ENCODE measurements at places on chromosomes 7 and 10.

- DNase-seq: no peak
These were observed 11.5 kb downstream of the OR6B1 start for GRCh38 chr7:144011458-144012230.

DNA sequence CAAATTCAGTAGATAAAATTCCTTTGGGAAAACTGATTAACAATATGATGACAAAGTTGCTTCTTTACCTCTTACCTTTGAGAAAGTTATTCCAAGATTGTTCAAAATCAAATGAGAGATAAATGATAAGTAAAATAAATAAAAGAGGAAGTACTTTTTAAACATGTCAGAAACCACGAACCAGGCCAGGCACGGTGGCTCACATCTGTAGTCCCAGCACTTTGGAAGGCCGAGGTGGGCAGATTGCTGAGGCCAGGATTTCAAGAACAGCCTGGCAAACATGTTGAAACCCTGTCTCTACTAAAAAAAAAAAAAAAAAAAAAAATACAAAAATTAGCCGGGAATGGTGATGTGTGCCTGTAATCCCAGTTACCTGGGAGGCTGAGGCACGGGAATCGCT lies 296.6 kb downstream of the HGF start:
- no peak for DNase-seq

- no peak for DNase-seq
These were observed 1.3 kb downstream of the LSMEM1 start for GRCh38 chr7:112481833-112482670.

DNA sequence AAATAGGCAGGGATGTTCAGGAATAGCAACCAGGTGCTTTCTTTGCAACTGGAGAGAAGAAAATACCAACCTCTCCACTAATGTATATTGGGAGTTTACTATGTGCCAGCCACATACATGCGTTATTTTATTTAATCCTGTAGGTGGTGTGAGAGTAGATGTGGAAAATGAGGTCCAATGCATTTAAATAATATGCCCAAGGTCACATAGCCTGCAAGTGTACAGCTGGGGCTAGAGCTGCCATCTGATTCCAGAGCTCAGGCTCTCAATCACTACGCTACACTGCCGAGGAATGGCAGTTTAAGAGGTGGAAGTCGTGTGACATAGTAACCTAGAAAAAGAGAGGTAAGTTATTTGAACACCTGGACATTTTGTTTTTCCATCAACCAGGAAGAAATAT lies 277.0 kb downstream of the EXOC4 start:
- no peak for DNase-seq

- no peak for DNase-seq
These were observed 319.4 kb upstream of the FZD8 start for GRCh38 chr10:35961501-35961900.

GRCh38 chr7:149293338-149293737 lies 31.3 kb downstream of the ZNF783 start:
- DNase-seq: no peak

GRCh38 chr10:16966991-16967865 lies 150.0 kb upstream of the RSU1 start:
- DNase-seq: no peak

DNA sequence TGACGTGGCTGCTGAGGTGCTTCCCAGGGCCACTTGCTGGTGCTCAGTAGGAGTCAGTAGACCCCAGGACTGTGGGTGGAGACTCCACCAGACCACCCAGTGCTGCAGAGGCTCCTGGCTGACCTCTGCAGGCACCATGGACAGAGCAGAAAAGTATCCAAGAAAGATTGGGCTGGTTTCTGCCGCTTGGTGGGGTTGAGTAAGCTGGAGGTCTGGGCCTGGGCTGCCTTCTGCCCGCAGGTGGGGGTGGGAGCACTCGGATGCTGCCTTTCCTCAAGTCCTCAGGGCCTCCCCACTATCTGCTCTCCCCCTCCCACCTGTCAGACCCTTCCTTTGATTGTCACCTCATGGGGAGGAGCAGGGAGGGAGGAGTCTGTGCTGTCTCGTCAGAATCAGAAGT lies 91.6 kb downstream of the WDR37 start:
- no peak for DNase-seq

DNA sequence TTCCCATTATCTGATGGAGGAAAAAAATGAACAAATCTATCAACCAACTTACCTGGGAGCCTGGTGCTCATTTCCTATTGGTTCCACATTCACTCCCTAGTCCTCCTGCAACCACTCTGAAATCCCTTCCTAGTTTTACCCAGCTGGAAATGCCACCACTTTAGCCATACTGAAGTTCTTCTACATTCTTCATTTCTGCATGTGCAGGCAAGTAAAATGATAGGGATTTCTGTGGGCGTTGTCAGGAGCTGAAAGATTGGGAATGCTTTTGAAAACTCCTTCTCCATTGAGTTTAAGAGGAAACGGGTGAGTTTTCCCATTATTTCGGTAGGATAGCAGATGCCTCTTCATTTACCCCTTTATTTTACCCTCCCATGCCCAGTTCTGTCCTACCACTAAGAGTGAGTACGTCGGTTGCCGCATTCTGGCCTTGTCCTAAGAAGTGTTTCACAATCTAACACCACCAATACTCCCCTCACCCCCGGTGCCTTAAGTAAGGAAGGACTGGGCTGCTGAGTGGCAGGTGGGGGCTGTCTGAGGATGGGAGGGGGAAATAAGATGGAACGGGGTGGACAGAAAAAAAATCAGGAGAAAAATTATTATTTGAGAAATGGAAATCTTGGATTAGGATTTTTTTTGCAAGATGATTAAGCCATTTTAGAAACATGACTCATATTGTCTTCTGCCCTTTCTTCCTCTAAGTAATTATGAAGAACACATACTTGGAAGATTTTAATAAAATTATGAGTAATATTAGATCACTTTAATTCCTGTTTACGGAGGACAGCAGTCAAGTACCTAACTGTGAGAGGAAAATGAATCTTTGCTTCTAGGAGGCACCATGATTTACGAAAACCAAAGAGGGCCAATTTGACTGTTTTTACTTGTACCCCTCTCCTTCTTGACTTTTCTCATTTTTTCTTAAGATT lies 13.2 kb upstream of the TAS2R60 start:
- no peak for DNase-seq

DNA sequence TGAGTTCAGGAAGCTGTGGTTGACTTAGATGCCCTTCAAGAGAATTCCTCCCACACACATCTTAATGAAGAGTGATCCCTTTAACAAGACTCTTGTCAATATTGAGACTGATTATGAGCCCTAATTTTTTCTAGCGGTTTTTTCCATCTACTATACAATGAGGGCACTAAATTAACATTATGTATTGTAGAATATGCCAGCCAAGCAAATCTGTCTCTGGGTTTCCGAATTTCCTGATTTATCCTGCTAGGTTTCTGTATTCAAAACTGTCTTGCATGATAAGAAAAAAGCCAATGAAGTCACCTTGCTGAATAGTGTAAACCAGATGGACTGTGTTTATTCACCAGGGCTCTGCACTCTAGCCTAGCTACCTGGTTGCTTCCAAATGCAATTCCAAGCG lies 224.2 kb upstream of the KMT2E start:
- DNase-seq: no peak

DNA sequence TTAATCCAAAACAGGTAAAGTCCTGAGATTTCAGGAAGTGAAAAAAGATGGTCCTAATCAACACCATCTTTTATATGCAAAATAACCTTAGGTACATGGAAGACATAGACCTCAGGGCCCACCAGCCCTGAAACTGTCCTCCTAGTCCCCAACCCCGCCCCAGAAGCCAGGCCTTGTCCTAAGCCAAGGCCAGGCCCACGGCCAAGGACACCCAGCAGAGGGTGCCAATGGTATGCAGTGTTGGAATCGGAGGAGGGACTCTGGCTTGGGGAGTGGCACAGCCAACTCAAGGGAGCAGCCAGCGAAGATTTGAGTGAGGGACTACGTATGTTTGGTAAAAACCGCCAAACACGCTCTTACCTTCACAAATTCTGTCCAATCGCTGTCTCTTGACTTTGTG lies 96.7 kb downstream of the ZRANB1 start:
- DNase-seq: no peak

DNA sequence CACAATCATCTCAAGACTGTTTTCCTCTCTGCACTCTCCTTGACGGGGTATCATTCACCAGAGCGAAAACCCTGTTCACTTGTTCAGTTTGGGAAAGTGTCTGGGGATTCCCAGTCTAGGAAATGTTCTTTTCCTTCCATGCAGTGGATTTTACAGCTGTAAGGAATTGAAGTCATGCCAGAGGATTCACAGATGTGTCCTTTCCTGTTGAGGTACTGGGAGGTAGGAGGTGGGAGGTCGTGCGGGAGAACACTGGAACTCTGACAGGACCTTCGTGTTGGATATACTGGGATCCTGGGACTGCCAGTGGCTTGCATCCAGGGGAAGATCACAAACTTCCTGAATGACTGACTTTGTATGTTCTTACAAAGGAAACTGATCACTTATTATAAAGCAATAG lies 185.5 kb downstream of the BMPER start:
- no peak for DNase-seq

- no peak for DNase-seq
These were observed 200.9 kb upstream of the CNTNAP2 start for GRCh38 chr7:145915679-145916078.

GRCh38 chr10:49081547-49082275 lies 33.6 kb downstream of the VSTM4 start:
- DNase-seq: no peak

DNA sequence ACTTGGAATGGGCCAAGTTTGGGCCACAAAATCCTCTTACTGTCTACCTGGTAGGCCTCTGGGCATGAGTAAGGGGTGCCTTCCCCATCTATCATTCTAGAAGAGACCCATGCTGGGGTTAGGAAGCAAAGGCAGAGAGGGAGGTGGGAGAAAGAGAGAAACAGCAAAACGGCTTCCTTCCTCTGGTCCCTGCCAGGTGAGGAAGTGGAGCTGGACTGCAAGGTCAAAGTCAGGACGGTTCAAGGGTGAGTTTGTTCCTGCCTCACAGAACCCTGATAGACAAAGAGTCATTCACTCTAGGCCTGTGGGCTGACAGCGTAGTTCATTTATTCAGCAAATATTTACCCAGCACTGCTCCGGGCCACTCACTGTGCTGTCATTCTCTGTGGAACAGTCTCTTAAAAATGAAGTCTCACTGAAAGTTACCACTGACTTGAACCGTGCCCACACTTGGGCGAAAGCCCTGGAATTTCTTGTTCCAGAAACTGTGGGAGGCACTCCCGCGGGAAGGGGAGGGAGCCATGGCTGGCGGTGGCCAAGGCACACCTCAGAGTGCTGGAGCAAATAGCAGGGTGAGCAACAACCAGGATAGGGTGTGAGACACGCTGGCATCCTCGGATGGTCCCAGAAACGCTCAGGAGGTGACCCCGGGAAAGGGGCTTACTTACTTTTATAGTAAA lies 26.2 kb upstream of the ECHDC3 start:
- no peak for DNase-seq

DNA sequence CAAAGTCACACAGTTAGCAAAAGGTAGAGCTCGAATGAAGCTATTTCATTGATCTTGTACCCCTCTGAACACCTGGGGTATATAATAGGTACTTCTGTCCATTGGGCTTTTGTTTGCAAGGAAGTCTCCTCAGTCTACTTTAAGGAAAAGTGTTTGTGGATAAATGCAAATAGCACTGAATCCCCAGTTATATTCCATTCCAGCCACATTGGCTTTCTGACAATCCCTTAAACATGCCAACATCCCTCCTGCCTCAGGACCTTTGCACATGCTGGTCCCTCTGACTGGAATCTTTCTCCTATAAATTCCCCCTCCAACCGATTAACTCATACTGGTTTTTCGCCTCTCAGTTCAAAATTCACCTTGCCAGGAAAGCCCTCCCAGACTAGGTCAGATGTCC lies 17.1 kb downstream of the DUSP5 start:
- no peak for DNase-seq

- no peak for DNase-seq
These were observed 17.3 kb downstream of the ZC3HAV1 start for GRCh38 chr7:139092090-139092796.

- DNase-seq: peak; percentile 33
These were observed 276.4 kb downstream of the TCF7L2 start for GRCh38 chr10:113226399-113226798.

DNA sequence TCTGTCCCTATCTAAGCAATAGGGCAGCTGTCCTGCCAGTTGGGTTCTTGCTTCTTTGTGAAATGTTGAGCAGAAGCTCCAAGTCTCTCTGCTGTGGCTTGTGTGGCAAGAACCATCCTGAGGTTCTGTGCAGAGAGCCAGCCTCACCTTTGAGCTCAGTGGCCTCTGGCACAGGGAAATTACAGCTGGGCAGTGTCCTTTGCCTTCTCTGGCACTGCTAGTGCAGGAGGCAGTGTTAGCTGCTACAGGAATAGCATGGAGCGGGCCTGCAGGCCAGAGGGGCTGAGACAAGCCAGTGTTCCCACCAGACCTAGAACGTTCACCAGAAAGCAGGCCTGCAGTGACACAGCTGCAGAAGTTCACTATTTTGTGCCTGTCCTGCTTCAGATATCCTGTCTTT lies 1.8 kb downstream of the PRXL2A start:
- no peak for DNase-seq

GRCh38 chr7:17391366-17391765 lies 92.9 kb downstream of the AHR start:
- no peak for DNase-seq

GRCh38 chr7:115763347-115763746 lies 267.2 kb downstream of the TFEC start:
- no peak for DNase-seq
